ENCODE measurements at places on chromosomes 5 and 9.
A peak's percentile ranks its signal among the peaks of the same experiment; 100 is the strongest.

DNA sequence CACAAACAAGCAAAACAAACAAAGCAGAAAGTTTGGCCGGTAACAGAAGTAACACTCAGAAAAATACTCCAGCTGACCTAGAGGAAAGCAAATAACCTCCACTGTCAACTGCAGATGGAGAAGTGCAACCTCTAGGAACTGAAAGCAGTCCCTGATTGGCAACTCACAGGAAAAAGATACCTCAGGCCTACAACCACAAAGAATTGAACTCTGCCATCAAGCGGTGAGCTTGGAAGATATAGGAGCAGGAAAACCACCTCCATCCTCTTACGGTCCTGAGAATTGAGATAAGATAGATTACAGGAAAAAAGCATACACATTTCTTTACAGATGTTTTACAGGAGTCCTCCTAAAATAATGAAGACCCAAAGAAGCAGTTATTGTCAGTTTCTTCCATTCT, 184.5 kb downstream of the PDZD2 start:
- no peak for DNase-seq

- no peak for DNase-seq
Measured at GRCh38 chr5:107948377-107948776, 277.6 kb upstream of the EFNA5 start.

DNA sequence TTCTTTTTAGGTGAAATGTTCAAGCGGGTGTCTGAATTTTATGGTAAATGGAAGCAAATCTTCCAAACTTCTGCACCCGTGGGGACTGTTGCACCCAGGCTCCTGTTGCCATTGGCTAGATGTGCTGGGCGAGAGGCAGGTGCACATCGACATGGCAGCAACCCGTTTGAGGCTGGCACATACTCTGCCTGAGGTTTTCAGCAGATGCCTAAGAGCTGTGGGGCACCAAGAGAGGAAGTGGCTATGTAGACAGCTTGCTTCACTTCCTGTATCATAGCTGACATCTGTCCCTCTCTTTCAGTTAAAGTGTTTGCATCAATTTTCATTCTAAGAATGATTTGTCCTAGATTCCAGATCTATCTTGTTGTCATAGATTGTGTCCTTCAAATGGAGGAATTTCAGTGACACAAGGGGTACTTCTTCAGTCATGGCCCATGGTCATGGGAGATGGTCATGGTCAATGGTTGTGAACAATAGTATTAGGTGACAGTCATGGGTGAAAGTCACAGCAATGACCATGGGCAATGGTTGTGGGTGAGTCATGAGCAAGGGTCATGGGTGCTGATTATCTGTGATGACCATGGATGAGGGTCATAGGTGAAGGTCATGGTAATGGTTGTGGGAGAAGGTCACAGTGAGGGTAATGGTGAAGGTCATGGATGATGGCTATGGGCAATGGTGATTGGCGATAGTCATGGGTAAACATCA, 115.1 kb upstream of the IRX4 start:
- no peak for DNase-seq

GRCh38 chr9:108844856-108845255, 10.9 kb downstream of the ACTL7B start:
- no peak for DNase-seq

DNA sequence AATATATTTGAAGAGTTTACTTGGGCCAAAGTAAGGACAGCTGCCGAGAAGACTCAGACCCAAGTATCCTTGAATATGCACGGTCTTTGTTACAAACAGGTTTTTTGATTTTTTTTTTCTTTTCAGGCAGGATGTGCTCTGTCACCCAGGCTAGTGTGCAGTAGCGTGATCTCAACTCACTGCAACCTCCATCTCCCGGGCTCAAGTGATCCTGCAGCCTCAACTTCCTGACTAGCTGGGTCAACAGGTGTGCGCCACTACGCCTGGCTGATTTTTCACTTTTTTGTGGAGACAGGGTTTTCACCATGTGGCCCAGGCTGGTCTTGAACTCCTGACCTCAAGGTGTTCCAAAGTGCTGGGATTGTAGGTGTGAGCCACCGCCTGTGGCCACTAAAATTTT, 27.4 kb downstream of the JMY start:
- DNase-seq: no peak

GRCh38 chr5:107634981-107635848, 35.5 kb downstream of the EFNA5 start:
- no peak for DNase-seq

- DNase-seq: no peak
Measured at GRCh38 chr5:52999344-52999949, 10.3 kb downstream of the ITGA2 start.

GRCh38 chr9:92980085-92980745, 32.9 kb downstream of the FGD3 start:
- DNase-seq: no peak

- no peak for DNase-seq
Measured at GRCh38 chr9:93261281-93261680, 77.3 kb downstream of the WNK2 start.

- DNase-seq: no peak
Measured at GRCh38 chr9:134593286-134594077, 48.1 kb upstream of the COL5A1 start.

DNA sequence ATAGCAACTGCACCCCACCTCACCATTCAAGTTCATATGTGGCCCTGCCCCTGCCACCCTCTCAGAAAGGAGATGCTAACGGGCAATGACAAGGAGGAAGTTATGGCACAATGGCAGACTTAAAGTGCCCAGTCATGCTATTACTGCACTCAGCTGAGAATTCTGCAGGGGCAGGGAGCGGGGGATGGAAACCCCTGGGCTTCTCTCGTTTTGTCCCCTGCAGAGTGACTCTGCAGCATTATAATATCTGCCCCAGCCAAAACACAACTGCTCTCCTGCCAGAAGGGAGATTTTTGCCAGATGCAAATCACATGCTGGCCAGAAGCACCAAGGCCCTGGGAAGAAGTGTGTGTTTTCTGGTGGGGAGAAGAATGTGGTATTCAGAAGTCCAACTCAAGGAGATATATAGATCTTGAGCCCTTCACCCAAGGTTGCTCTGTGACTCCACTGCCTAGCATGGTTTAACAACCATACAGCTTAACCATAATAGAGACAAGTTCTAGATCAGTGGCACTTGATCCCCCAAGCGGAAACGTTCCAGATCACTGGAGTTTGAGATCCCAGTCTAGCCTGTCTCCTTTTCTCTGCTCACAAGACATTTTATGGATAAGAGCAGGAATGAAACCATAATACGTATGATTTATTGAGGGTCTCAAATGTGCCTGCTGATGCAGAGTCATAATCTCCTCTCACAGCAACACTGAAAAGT, 207.0 kb upstream of the MAP3K1 start:
- no peak for DNase-seq

DNA sequence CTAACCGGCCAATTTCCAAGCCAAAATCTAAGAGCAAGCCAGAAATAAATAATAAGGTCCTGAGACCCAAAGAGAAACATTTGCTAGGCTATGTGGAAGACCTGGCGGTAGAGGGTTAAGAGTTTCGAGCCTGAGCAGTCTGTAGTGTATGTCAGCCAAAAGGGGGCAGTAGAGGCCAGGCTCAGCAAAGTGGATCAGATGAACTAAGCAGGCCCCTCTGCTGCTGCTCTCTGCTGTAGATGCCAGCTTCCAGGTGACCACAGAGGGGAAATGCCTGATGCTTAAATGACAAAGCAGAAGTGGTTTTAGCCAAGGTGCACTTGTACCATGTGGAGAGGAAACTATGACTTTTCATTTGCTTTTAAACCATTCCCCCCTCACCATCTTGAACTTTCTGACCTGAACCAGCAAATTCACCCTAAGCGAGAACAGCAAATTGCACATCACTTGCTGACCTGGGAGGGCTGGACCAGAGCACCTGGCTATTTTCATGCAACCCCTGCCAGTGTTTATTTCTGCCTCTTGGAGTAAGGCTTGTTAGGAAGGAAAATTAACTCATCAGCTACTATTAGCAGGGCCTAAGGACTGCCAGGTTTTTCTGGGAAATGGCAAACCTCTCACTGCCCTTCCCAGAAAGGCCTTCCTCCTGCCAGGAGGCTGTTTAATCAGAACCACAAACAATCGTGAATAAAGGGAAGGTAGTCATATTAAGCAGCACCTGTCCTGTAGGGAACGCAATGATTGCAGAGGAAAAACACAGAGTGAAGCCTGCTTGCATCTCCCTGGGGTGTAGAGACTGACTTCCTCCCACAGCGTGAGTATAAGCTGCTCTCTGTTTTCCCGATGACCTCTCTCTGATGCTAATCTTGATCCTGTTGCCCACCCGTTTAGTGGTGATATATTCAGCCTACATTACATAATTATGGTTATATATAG, 818.2 kb downstream of the TLR4 start:
- no peak for DNase-seq

DNA sequence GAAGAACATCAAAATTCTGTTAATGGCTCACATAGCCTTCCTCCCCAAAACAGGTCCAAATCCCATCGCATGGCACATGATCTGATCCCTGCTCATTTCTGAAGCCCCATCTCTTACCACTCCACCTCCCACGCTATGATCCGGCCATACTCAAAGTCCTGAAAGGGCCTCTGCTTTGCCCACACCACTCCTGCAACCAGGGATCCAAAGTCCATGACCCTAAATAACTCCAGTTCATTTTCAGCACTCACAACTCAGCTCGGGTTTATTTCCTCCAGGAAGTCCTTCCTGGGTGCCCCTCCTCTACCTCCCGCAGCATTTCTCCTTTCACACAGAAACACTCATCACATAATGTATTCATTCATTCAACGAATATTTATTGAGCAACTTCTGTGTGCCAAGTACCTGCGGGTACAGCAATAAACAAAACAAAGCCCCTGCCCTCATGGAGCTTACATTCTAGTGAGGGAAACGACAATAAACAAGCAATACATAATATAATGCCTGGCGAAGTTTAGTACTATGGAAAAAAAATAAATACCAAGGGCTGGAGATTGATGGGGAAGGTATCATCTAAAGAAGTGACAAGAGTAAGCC, 2.7 kb downstream of the TTLL11 start:
- DNase-seq: no peak

DNA sequence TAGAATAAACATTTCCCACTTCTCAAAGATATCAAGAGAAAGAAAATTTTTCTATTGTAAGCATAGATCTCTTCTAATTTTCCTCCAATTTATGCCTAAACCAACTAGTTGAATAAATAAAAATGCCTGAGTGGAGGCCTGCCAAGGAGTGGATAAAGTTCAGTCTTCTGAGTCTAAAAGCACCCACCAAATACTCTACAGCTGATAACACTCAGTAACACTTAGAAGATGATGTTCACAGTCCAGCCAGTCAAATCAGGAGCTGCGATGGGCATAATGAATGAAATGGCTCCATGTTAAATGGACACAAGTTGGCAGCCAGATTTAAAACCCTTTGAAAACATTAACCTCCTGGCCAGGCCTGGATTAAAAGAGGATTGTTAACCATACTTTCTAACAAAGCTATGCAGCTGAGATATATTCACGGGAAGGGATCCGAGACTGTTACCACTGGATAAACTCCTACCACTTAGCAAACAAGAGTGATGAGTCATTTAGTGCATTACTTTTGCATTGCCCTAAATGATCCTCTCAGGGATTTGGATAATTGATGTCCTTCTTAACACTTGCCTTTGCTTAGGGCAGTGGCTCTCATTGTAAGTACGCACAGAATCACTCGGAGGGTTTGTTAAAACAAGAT, 63.7 kb upstream of the CCDC112 start:
- no peak for DNase-seq

- DNase-seq: no peak
Measured at GRCh38 chr5:115571441-115571878, 26.9 kb upstream of the FEM1C start.

DNA sequence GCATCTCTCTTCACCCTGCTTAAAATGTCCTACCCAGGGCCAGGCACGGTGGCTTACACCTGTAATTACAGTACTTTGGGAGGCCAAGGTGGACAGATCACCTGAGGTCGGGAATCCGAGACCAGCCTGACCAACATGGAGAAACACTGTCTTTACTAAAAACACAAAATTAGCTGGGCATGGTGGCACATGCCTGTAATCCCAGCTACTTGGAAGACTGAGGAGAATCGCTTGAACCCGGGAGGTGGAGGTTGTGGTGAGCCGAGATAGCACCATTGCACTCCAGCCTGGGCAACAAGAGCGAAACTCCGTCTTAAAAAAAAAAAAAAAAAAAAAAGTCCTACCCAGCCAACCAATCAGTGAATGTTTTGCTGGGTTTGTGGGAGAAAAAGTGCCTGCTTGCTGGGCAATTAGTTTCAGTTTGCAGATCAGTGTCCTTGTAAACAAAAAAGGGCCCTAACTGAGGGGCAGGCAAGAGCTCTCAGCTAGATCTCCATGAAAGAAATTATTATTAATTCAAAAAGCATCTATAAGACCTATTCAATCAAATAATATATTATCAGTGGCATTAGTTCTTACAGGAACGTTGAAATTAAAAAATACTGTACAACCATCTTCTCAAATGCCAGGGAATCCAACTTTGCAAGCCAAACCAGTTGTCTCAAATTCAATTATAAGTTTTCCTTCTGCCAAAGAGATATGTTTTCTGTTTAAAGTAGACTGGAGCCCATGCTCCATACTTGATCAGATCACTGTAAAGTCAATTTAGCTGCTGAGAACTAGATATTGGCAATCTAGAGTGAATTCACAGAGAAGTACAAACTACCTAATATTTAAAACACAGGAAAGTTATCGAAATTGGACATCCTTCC, 3.9 kb downstream of the MEGF9 start:
- DNase-seq: peak; percentile 30

GRCh38 chr5:7755958-7756357, 95.0 kb downstream of the CFAP90 start:
- DNase-seq: no peak

DNA sequence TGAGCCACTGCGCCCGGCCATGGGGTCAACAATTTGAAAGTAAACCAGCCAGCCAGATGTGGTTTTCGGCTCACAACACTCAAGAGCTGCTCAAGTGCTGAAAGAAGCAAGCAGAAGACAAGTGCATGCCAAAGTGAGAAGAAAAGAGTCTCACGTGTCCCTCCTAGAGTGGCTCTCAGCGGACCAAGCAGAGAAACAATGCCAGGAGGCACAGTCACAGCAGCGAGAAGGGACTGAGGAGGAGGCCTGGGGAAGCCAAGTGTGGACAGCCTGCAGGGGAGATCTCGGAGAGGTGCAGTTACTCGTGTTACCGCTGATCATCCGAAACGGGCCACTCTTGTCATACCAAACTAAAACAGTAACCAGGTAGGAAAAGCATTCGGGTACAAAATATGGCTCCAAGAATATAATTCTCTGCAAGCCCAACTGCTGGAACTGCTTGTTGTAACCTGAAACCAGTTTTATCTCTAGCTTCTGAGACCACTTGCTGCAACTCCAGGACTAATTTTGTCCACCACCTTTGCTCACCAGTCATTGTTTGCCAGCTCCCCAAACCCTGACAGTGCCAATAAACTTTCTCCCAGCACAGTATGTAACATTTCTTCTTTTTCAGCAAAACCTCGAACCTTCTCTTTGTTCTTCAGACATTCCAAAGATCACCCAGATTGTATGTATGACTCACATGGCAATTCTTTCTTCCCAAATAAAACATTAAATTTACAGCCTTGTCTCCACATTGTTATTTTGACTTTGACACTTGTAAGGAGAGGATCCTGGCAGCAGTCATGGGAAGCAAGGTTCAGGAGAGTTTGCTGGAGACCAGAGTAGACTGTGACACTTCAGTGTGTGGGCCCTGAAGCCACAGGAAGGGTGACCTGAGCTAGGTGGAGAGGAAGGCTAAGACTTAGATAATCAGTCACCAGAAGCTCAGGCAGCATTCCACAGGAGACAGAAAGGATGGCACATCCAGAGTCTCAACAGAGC, 6.3 kb downstream of the SLC35D2 start:
- no peak for DNase-seq

GRCh38 chr5:57358796-57359592, 123.6 kb downstream of the ACTBL2 start:
- no peak for DNase-seq

- DNase-seq: no peak
Measured at GRCh38 chr5:170223360-170223759, 9.4 kb upstream of the C5orf58 start.

Data from activated CD4-positive, alpha-beta T cell treated with anti-CD3 and anti-CD28 coated beads for 4 hours (primary cell).